Esophagus squamous epithelium (tissue), 5 donors: ENCODE measurements at places on chromosomes 16 and 17. TPM values are rescaled to one million over a fixed set of nuclear protein-coding genes. Genes with fewer than 3 reads are reported as not detected.

- DNase-seq: no peak
These were observed 80.7 kb downstream of the PLD6 start for GRCh38 chr17:17125136-17126084.

GRCh38 chr17:65799454-65799853, 238.0 kb upstream of the AXIN2 start:
- no peak for DNase-seq

DNA sequence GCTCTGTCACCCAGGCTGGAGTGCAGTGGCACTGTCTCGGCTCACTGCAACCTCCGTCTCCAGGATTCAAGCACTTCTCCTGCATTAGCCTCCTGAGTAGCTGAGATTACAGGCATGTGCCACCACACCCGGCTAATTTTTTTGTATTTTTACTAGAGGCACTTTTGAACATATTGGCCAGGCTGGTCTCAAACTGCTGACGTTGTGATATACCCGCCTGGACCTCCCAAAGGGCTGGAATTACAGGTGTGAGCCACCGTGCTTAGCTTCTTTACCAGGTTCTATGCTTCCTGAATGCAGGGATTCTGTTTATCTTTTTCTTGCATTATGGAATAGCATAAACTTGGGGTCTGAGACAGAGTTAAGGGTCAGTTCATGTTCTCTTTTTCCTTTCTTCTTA, 317.9 kb upstream of the RBFOX1 start:
- DNase-seq: no peak

DNA sequence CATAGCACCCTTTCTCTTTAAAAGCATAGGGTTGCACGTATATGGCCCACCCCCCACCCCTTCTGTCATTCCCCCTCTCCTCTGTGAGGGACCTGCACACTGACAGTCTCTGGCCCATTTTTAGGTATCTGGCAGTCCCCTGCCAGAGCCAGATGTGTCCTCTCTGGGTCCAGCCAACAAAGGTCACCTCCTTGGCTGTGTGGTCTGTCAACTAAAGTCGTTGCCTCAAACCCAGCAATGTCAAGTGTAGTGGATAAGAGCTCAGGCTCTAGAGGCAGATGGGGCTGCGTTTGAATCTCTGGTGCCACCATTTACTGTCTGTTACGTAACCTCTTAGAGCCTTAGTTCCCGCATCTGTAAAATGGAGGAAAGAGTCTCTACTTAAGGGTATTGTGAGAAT, 211.5 kb downstream of the MSI2 start:
- no peak for DNase-seq

- DNase-seq: no peak
These were observed 2.8 kb downstream of the IRX3 start for GRCh38 chr16:54283725-54284318.

DNA sequence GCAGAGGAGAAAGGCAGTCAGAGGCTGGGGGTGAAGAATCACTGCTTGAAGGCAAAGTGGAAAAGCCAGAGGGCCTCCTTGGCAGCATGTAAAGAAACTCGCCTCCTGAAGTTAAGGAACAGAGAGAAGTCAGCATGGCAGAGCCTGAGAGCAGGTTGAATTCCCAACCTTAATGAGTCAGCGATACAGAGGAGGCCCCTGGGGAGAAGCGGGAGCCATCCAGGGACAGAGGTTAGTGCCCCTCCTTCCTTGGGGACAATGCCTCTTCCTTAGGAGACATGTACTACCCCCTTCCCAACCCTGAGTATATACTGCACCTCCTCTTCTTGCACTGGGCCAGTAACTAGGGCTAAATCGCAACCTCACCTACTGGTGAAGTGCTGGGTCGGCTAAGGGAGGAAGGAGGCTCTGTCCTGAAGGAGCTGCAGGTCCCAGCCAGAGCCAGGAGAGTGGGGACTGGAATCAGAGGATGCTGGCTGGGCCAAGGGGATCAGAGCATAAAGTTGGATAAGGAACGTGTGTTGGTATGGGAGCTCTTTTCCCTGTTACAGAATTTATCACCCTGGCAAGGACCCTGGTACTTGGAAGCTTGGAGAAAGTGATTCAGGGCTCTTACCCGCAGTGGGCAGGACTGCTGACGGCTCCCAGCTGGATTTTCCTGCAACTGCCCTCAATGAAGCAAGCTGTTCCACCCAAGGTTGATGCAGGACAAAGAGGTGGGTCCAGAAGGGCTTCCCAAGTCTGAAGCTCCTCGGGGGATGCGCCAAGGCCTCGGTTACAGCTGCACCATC, 5.4 kb upstream of the AANAT start:
- no peak for DNase-seq

GRCh38 chr16:69865701-69866100, 85.4 kb upstream of the CLEC18A start:
- no peak for DNase-seq

DNA sequence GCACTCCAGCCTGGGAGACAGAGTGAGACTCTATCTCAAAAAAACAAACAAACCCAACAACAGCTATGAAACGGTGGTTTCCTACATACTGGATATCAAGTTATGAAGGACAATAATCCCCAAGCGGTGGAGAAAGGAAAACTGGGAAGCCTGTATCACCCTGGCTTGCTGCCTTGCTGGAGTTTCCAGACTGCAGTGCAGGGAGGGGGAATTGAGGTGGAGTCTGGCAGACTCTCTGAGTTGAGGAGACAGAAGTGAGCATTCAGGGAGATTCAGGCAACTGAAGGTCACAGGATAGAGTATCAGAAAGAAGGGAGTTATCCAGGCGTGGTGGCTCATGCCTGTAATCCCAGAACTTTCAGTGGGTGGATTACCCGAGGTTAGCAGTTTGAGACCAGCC, 11.9 kb downstream of the QRICH2 start:
- DNase-seq: no peak

DNA sequence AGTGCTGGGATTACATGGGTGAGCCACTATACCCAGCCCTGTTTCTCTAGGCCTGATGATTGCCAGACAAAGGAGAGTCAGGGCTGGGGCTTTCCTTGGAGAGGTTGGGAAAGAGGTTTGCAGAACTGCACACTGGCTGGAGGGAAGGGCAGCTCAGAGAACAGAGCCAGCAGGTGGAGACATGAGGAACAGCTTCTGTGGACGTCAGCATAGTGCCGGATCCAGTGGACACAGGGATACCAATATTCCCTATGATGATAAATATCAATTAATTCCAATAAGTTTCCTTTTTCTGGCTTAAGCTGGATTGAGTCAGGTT, 43.2 kb upstream of the SCNN1B start:
- no peak for DNase-seq

Gene CFAP119
- total RNA-seq: 3.4 TPM

- no peak for DNase-seq
These were observed 32.6 kb downstream of the TMEM100 start for GRCh38 chr17:55690105-55690508.

Gene MFAP4
- total RNA-seq: 365 TPM

- DNase-seq: no peak
These were observed 21.5 kb downstream of the MYO18A start for GRCh38 chr17:29158488-29159275.

Gene TNRC6A
- total RNA-seq: 12.3 TPM

DNA sequence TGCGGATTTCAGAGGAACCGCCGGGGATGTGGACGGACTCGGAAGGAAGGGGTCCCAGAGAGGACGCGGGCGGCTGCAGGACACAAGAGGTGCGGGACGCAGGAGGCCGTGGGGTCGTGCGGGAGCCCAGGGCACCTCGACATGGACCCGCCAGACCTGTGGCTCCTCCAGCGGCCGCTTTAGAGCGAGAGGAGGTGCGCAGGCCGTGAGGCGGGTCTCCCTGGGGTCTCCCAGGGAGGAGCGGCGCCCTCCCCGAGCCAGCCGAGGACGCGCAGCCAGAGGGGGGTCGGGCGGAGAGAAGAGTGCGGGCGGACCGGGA, 6.8 kb upstream of the FLYWCH1 start:
- DNase-seq: no peak

DNA sequence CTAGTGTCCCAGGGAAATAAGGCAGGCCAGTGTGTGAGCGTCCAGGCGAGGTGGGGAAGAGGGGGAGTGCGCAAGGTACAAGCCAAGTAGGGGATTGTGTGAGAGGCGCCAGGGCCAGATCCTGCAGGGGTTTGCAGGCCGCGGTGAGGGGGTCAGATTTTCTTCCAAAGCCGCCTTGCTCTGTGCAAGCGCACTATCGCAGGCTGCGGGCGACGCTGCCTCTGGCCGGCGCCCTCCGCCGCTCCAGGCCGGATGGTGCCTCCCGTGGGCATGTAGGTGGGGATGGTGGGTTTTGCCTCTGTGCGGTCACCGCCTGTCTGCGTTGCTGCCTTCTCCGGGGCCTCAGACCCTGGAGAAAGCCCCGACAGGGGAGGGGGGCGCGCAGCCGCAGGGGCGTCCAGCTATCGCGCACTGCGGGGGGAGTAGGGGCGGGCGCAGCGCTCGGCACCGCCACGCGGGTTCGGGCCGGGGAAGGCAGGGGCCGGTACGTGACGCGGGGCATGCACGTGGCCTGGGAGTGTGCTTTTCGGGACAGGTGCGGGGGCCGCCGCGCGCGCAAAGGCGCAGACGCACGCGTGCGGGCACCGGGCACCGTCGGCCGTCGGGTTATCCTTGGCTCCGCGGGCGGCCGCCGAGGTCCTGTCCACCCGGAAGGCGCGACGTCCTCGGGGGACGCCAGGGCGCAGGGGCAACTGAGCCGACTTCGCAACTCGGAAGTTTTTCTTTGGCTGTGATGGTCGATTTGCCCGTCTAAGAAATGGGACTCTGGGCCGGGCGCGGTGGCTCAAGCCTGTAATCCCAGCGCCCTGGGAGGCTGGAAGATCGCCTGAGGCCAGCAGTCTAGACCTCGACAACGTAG, 1.1 kb upstream of the HAPSTR1 start:
- DNase-seq: no peak

Gene GGNBP2
- total RNA-seq: 59.3 TPM

DNA sequence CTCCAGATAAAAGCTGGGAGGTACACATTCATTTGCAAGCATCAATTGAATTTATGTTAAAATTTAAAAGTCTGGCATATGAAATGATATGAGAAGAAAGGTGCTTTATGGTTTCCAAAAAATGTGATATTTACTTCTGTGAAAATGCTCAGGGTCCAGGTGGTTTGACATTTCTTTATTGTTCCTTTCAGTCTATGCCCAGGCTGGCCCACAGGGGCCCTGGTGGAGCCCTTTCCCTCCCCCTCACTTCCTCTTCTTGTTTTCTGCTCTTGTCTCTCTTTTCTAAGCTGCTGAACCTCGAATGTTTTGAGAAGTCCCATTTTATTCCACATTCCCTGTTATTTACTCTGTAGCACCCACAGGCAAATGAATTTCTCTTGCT, 127.8 kb downstream of the HS3ST3B1 start:
- DNase-seq: no peak

Gene PITPNM3
- 33.4 TPM for total RNA-seq

Gene CYBA
- total RNA-seq: 121 TPM

- DNase-seq: no peak
These were observed 47.0 kb downstream of the MFSD11 start for GRCh38 chr17:76784926-76785325.

DNA sequence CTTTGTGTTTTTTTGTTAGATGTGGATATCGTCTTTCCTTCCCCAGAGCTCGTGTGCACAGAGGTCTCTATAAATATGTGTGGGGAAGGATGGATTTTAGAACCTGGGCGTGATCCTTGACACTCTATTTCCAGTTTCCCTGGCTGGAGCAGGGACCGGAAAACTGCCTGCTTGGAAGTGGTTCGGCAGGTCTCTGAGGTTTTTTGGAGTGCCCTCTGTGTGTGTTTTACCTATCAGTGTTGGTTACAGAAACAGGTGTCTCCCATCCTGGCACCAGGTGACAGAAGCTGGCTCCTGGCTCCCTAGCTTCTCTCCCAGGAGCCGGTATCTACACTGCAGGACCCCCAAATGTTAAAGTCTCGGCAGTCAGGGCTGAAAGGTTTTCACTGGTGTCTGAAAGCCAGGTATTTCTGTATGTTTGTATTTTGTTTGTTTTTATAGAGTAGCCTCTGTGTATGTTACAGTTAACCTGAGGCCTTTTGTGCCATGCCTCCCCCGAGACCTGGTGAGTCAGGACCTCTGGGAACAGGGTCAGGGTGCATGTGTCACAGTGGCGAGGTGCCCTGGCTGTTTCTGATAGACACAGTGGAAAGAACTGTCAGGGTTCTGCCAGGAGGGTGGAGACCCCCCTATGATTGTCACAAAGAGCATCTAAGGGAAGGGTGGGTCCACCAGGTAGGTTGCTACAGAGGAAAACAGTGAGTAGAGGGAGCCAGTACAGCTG, 31.3 kb downstream of the ZC3H18 start:
- no peak for DNase-seq

Gene RRAD
- total RNA-seq: 88.2 TPM

DNA sequence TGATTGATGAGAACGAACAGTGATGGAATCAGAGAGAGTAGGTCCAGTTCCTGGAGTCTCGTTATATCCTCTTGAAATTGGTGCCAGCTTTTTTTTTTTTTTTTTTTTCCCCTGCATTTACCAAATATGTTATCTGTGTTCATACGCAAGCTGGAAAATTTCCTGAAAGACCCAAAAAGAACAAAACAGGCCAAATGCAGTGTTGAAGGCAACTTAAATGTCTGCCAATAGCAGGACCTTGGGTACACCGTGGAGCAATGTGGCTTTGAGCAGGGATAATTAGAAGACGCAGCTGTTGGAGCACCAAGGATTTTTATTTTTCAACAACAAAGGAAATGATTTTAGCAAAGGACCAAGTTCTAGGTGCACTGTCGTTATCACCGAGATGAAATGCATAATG, 105.0 kb downstream of the ABCC6 start:
- no peak for DNase-seq

- DNase-seq: no peak
These were observed 34.4 kb upstream of the CDRT4 start for GRCh38 chr17:15501793-15502192.

Gene KCTD19
- total RNA-seq: 0.09 TPM

- DNase-seq: no peak
These were observed 1.7 kb downstream of the AOC2 start for GRCh38 chr17:42845918-42846593.

- DNase-seq: no peak
These were observed 1.6 kb upstream of the SEBOX start for GRCh38 chr17:28366605-28367004.

Gene OTOA
- total RNA-seq: not detected

GRCh38 chr17:29179232-29180033, 765 bp downstream of the MYO18A start:
- DNase-seq: no peak

DNA sequence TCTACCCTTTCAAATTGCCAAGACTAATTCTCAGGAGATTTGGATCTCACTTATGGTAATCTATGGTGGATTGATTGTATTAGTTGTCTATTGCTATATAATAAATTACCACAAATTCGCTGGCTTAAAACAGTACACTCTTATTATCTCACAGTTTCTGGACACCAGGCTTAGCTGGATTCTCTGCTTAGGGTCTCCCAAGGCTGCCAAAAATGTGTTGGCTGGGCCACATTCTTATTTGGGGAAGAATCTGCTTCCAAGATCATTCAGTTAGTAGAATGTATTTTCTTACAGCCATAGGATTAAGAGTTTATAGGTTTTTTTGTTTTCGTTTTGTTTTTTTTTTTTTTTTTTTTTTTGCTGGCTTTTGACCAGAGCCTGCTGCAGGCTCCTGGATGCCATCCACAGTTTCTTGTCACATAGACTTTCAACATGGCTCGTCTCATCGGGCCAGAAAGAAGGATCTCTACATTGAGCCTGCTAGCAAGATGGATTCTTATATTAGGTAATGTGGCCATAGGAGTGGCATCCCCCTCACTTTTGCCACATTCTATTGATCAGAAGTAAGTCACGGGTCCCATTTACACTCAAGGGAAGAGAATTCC, 415.3 kb downstream of the KIF2B start:
- DNase-seq: no peak

Gene LGALS9B
- total RNA-seq: 2.9 TPM
